Stimulated activated CD8-positive, alpha-beta memory T cell treated with anti-CD3 and anti-CD28 coated beads, Interleukin-15, amount 100 ng/mL, for 48 hours (primary cell): ENCODE measurements at places on chromosomes 5 and 9.

DNA sequence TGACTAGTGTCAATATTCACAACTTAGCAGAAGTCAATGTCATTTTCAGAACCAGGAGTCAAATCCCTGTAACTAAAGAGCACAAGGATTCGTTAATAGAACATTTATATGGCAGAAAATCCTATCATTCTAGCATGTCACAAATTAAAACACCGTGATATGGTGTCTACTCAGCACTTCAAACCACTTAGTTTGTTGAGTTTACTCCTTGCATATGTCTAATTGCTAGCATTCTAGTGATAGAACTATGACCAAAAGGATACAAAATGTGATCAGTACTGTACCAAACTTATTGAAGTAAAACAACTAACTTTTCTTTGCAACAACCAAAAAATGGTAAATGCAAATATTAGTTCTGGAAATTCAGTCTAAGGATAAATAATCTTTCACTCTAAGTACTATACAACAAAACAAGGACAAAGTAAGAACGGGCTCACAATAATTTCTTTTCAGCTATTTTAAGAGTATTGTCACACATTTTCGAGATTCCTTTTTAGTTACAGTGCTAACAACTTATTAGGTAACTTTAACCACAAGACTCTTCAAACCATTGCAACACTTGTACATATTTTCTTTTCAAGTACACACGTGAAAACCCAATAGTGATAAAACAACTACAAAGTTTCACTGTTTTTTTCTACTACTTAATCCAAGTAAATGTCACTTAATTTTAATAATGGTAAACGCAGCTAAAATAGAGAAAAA is 845.2 kb upstream of the CDH10 start:
- DNase-seq: no peak

- DNase-seq: no peak
Measured at GRCh38 chr9:83509402-83509801, 28.8 kb downstream of the FRMD3 start.

- DNase-seq: no peak
Measured at GRCh38 chr5:7397937-7398336, 2.0 kb downstream of the ADCY2 start.

DNA sequence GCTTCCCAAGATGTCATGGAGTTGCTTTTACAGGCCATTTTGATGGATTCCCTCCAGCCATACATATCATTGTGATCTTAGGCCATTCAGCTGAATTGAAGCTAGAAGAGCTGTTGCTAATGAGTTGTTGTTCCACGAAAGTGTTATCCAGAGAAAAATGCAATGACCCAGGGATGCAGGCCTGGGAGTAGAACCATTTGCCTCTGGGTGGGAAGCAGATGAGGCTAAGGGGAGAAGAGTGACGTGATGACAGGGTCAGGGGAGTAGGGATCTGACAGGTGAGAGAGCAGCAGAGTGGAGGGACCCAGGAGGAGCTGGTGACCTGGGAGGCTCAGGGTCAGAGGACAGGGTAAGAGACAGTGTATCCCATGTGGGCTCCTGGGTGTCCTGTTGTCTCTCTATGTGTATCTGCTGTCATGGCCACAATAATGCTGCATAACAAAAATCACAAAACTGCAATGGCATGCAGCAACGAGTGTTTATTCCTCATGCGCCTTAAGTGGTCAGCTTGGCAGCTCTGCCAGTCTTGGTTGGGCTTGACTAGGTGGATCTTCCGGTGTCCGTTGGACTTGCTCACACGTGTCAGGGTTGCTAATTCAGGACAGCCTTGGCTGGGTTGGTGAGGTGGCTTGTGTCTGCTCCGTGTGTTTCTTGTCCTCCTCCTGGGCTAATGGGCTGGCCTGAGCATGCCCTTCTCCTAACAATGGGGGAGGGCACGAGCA is 90.6 kb downstream of the LIFR start:
- no peak for DNase-seq

- no peak for DNase-seq
Measured at GRCh38 chr9:134502809-134503211, 138.8 kb upstream of the COL5A1 start.

- DNase-seq: no peak
Measured at GRCh38 chr5:169299663-169300467, 1.1 kb downstream of the SLIT3 start.

DNA sequence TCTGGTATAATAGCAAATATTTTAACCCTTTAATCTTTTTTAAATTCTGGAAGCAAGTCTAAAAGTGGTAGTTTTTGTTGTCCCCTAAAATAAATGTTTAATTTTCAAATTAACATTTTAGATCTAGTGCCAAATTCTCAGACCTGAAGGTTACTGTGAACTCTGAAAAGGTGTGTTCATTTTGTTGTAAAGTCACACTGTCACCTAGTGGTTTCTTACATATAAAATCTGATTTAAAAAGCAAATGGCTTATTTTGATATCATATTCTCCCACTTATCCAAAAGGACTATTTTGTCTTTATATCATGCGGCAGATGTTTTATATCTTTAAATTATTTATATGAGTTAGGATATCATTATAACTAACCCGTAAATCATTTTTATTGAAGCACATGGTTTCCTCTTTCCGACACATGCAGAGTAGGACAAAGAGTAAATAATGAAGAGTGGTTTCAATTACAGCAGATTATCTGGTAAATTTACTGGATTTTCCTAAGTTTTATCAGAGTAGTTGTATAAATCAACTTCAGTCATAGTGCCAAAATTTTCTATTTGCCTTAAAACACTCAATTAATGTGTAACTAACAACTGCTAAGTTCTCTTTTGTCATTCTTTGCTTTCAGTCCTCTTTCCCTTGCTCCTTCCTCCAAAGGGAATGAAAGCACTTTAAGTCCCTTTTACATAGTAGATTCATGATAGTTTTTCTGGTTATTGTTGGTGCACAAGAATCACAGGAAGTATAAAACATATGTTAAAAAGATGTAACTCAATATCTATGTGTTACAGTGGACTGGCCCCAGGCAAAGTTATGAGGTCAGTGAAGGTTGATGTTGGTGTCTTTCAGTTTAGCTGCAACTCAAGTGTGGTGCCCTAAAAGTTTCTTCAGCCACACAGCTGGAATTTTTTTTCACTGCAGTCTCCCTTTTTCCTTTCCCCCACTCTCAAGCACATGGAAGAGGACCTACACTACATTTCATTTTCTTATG is 189.6 kb downstream of the COX7C start:
- no peak for DNase-seq

GRCh38 chr9:89603767-89604665 is 796 bp upstream of the GADD45G start:
- no peak for DNase-seq

DNA sequence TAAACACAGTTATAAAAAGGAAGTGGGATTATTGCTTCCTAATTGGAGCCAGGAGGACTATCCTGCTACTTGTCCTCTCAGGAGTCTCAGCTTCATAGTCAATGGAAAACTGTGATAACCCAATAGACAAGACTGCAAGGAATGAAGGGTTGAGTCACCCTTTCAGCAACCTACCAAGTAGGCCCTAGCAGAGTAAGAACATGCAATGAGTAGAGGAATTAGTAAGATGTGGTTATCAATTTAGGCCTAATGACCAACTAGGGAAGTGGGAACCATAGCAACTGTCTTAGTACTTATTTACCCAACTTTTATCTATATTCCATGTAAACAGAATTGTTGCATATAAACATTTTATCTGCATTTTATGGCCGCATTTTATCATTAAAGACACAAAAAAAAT is 310.1 kb downstream of the RFX3 start:
- no peak for DNase-seq

DNA sequence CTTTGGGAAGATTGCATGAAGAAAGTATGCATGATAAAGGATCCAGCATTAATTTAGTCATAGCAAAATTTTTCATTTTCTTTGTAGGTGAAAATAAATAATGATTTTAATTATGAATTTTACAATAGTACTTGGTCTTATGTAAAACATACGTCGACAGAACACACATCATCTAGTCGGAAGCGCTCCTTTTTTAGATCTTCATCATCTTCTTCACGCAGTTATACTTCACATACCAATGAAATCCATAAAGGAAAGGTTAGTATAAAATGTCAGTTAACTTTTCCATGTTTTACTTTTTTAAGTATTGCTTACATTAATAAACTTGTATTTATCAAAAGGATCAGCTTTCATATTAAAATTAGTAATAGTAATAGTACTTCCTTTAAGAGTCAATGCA is 35.8 kb downstream of the C7 start:
- no peak for DNase-seq

DNA sequence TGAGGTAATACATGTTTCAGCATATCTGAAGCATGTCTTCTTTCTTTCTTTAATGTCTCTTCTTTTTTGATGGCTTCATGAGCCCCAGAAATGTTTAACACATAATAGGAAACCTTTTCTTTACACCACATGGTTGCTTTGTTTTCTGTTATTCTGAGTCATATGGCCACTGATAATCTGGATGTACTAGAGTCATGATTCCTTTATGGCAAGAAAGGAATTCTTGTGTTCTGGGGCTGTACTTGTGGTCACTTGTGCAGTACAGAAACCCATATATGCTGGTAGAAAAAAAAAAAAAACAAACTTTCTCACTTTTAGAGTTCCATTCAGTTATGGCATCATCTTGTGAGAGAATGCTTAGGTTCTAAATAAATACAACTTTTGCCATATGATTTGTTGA is 1669.3 kb upstream of the CDH9 start:
- no peak for DNase-seq

GRCh38 chr9:29556746-29557145 is 1983.5 kb upstream of the C9orf72 start:
- DNase-seq: no peak

DNA sequence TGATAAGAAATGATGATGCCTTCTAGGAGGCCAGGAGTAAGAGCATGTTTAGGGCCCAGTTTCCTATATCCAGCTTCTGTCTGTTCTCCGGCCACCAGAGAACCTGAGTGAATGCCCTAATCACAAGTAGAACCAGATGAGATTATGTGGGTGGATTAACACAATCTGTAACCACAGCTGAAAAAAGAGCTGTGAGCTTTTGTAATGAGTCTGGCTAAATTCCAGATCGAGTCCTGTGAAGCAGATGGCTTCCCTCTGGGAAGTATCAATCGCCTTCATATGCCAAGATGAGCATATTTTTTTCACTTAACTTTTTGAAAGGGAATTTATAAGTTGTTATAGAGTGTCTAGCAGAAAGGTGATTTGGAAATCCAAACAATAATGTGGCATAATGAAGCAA is 99.8 kb downstream of the NNT start:
- no peak for DNase-seq

DNA sequence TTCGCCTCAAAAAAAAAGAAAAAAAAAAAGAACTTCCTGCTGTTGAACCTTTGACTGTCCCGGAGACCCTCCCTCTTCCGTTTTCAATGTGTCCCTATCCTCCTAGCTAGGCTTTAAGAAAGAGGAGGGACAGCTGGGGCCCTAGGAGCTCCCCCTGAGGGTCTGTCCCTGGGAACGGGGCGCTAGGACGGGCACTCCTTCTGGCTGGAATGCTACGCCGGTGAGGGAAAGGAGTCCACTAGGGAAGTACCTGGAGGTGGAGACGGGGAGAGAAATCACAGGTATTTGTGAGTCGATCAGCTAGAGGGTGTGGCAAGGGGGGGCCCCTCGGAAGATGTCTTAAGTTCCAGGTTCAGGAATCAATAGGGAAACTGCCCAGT is 4.6 kb downstream of the SIT1 start:
- DNase-seq: no peak

DNA sequence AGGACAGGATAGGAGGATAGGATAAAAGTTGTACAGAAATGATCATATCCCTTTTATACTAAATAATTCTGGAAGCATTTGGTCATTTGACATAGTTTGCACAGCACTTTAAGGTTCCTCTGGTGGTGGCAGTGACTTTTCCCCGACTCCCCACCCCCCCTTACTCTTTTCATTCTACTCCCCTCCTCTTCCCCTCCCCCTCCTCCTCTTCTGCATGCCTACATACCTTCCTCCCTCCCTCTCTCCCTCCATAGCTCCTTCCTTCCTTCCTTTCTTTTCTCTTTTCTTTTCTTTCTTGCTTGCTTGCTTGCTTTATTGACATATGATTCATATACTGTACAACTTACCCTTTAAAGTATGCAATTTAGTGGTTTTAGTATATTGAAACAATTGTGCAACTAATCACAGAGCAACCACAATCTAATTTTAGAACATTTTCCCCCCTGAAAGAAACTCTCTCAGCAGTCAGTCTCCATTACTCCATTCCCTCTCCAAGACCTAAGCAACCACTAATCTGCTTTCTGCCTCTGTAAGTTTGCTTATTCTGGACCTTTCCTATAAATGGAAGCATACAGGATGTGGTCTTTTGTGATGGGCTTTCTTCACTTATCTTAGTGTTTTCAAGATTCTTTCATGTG is 159.0 kb downstream of the HACD4 start:
- no peak for DNase-seq

- no peak for DNase-seq
Measured at GRCh38 chr9:105500108-105500766, 52.4 kb downstream of the FSD1L start.

DNA sequence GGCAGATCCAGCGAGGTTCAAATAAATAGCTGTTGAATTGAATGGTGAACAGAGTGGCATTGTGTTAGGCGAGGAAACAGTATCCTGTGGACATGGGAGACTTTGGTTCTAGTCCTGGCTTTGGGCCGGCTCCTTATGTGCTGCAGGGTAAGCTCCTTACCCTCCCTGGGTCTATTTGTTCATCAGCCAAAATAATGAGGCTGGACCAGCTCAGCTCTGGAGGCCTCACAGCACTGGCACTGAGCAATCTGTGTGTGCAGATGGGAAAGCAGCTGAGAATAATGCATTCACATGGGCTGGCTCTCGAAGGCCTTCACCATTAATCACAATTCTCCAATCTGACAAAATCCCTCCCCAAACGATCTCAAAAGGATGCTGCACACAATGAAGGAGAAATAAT is 81.9 kb downstream of the APBA1 start:
- no peak for DNase-seq

GRCh38 chr5:65623482-65623881 is 651 bp downstream of the TRIM23 start:
- DNase-seq: no peak

DNA sequence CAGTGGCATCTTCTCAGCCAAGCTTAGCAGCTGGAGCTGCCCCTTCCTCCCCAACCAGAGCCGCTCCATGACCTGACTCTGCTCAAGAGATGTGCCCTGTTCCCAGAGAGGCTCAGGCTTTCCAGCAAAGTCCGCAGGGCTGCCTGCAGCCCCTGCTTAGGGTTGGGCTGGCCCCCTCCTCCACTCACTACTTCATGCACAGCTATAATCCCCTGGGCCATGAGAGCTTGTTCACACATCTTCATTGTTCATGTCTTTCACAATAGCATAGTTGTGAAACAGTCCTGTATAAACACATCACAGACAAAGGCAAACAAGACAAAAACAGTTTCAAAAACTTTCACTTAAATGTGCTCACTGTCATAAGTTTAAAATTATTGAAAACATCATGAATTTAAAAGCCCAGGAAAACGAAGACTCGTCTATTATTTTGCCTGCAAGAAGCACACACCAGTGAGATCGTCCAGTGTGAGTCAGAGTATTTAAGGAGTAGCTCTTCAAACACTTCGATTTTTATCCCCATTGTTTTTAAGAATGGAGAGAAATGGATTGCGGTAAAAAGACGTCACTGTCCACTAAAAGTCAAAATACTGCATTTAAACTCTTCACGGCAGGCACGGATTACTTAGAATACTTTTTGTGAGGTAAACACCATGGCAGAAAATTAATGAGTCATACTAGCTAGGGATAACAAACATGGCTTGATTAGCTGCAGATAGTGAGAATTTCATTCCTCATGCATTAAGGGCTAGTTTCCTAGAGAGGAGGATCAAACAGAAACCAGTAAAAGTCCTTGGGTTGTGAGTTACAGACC is 40.7 kb upstream of the S1PR3 start:
- DNase-seq: no peak

GRCh38 chr9:16363073-16363781 is 507.2 kb downstream of the BNC2 start:
- DNase-seq: no peak

- DNase-seq: no peak
Measured at GRCh38 chr9:26133537-26133936, 455.3 kb upstream of the TUSC1 start.
